Skeletal muscle cell (primary cell): ENCODE measurements at places on chromosomes 1 and 21.

DNA sequence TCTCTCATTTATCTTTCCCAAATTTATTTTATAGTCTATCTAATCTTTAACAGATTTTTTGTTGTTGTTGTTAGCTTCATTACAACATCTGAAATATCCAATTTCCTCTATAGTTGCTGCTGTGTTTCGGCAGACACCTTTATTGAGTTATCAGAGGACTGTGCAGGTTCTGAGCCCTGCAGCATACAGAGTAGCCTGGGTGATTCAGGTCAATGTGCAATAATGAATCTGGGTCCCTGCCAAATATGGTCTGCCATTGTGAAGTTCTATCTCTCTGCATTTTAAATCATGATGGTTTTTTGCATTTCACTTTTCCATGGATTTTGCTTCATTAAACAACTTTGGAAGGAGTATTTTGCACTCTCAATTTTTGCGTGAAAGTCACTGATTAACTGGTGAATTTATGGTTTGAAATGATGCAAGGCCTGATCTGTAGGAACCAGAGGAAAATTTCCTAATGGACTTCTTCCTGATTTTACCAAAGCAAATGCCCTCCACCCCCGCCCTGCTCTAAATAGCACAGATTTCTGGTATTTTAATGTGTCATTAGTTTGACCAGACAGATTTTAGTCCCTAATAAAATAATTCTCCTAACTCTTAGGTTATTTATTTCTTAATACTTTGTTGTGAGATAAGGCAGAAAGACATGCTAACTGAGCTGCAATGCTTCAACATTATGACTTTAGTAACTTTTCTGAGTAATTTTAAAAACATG is 402.3 kb downstream of the PTBP2 start:
- DNase-seq, result no peak

DNA sequence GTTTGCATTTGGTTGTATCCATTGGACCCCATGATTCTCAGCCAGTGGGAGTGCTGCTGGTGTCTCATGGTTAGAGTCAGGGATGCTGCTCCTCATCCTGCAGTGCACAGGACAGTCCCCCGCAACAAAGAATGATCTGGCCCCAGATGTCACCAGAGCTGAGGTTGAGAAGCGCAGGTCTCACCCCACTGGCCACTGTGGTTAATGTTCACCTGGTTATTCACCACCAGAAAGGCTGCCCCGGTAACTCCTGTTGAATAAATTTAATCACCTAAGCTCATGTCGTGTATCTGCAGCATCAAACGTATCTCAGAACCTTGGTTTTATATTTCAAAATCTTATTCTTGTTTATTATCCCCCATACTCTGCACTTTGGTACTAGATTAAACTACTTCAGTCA is 75.8 kb downstream of the ATP5PO start:
- no peak for DNase-seq

DNA sequence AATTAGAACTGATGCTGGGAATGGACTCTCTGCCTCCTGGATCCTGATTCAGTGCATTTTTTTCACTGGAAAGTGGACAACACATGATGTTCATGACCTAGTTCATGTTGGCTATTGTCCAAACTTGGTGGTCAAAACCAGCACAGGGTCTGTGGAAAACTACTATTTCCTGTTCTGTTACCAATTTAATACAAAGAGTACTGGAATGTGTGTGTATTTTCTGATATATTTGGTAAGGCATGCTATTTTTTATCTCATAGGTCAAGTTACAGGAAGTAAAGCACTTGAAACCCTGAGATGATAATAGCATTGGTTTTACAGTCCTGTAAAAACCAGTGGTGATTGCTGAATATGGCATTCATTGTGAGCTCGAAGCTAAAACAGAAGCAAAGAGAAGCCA is 89.9 kb downstream of the SGIP1 start:
- DNase-seq, result peak; percentile 18

DNA sequence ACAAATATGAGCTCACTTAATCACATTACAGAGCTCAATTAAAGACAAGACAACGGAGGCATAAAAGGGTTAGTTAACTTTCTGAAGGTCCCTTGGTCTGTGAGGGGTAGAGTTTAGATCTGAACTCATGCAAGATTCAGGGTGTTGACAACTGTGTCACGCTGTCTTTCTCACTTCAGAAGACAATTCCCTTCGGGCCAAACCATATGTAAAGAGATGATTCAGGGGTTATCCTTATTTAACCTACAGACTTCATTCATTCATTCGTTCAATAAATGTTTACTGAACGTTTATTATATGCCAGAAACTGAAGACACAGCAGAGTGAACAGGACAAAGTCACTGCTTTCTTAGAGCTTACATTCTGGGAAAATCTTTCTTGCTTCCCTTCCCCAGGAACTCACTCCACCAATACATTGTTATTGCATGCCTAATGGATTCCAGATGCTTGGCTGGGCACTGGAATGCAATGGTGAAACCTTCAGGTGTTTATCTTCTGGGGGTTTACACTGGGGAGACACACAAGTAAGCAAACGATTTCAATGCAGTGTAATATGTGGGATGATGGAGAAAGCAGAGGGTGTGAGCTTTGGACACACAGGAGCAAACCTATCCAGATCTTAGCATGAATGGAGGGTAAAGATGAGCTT is 6.4 kb downstream of the XCL1 start:
- peak; percentile 31 for DNase-seq

DNA sequence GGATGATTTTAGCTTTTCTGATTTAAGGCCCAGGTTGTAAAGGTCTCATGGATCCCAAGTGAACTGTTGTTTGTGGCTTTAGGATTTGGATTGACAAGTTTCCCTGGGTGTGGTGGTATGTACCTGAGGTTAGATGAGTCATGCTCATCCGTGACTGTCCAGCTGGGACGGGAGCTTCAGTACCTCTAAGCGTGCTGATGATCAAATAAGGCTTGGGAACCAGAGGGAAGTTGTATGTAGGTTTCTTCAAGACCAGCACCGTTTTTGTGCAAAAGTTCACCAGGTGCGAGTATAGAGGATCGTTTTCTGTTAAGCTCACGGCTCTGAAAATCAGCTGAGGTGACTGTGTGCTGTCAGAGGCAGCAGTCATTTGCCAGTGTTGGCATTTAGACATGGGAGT is 19.8 kb downstream of the PLA2G2E start:
- no peak for DNase-seq

- no peak for DNase-seq
These were observed 298.3 kb downstream of the PDE4B start for GRCh38 chr1:66090859-66091457.

DNA sequence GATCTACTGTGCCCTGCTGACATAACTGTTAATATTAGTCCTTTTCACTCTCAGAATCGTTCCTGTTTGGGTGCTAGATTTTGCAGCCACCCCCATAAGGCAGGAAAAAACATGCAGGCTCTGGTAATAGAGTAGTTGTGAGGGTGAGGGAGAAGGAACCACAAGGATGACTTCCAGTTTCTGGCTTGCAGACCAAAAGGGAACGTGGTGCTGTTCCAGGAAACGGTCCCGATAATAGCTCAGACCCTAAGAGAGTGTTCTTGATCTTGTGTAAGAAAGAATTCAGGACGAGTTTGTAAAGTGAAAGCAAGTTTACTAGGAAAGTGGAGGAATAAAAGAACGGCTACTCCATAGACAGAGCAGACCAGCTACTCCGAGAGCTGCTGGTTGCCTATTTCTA is 50.7 kb upstream of the RHOU start:
- no peak for DNase-seq

DNA sequence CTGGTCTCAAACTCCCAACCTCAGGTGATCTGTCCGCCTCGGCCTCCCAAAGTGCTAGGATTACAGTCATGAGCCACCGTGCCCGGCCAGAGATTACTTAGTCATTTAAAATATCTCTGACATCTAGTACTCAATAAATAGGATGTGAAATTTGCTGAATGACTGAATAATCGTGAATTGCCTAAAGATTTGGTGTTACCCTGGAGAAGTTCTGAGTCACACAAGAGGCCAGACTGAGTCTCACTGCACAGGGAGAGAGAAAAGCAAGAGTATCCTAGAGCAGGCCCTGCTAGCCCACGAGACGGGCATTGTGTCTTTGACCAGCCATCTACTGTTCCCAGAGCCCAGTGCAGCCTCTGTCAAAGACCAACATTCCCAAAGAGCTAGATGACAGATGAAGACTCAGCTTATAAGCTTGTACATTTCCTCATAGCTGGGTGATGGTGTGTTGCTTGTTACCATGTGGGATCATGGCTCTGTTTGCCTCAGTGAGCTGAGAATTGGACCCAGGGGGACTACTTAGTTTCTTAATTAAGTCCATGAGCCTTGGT is 5.6 kb upstream of the EIF4G3 start:
- DNase-seq, result no peak

DNA sequence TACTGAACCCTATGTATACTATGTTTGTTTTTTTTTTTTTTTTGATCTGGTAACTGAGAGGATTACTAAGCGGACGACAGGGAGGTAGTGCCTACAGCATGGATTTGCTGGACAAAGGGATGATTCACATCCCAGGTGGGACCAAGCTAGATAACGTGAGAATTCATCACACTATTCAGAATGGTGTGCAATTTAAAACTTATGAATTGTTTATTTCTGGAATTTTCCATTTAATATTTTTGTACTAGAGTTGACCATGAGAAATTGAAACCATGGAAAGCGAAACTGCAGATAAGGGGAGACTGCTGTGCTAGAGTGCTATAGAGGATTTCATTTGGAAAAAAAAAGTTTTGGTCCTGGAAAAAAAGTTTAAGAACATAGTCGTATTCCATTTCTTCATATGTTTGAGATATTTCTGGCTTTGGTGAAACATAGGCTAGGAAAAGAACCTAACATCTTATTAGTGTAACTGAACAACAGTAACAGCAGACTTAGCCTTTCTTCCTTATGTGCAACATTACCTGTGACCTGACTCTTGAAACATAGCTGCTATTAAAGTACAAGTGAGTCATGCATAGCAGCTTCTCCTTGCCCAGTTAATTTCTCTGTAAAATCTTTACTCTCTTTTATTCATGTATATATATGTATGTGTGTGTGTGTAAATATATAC is 202.5 kb downstream of the FGGY start:
- DNase-seq, result no peak

DNA sequence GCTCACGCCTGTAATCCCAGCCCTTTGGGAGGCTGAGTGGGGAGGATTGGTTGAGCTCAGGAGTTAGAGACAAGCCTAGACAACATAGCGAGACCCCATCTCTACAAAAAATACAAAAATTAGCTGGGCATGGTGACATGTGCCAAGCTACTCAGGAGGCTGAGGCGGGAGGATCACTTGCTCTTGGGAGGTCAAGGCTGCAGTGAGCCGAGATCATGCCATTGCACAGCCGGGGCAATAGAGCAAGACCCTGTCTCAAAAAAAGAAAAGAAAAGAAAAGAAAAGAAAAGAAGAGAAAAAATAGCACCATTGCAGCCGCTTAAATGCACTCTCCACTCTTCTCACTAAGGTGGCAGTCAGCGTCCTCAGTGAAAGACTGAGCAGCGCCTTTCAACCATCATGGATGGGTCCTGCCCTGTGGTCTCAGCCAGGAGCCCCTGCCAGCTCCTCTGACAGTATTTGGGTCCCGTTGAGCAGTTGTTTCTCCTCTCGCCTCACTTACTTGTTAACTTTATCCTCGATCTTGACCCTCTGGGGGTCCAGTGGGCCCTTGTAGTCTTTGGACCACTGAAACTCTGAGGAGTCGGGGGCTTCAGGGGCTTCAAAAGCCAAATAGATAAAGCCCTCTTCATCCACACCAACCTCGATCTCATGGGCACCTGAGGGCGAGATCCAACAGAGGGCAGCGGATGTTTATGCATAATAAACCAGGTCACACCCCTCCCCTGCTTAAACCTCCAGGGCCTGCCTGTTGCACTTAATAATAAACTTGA is 36.9 kb downstream of the MYOM3 start:
- DNase-seq, result no peak

- no peak for DNase-seq
These were observed 204.1 kb downstream of the GABPA start for GRCh38 chr21:25938658-25939395.

DNA sequence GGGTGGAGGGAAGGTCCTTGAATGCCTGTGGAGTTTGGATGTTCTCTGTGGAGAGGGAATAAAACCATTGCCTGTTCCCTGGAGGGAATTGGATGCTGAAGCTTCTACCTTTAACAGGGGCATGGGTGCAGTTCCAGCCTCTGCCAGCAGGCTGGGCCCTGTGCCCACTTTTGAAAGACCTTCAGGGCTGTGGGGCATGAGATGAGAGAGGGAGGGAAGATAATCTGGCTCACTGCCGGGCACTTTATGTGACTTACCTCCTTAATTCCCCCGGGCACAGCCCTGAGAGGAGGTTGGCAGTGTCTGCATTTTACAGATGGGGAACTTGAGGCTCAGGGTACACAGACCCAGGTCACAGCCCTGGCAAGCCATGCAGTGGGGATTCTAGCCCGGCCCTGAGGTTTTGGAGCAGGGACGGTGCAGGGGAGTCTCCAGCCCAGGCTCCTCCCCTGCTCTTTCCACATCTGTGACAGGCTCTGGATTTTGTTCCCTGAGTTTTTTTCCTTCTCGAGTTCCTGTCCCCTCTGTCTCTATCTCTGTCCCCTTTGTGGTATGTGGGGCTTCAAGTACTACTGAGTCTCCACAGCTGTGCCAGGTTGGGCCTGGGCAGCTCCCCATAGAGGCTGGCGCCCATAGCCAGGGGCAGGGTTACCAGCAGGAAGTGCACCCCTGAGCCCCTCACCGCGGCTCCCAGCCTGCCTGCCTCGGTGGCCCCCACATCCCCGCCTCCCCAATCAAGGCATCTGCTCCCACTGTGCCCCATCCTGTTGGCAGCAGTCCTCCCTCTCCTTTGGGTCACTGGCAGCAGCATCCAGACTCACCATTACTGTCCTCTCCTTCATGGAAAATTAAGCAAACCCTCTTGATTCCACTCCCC is 14.0 kb upstream of the THEMIS2 start:
- DNase-seq, result peak; percentile 63

DNA sequence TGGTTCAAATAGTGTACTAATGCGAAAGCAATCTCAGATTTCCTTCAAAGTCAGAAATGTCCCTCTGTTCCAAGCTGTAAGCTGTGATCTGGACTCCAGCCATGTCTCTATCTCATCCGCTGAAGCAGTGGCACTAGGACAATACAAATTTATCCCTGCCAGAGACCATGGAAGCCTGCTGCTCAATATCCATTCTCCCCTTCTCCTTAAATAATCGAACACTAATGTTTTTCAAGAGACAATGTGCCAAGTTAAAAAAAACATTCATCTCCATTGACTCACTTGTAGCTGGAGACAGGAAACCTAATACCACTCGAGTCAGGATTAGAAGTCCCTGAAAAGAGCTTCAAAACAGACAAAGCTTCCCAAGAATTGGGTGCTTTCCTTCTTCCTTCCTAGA is 38.5 kb upstream of the PGBD5 start:
- peak; percentile 14 for DNase-seq

DNA sequence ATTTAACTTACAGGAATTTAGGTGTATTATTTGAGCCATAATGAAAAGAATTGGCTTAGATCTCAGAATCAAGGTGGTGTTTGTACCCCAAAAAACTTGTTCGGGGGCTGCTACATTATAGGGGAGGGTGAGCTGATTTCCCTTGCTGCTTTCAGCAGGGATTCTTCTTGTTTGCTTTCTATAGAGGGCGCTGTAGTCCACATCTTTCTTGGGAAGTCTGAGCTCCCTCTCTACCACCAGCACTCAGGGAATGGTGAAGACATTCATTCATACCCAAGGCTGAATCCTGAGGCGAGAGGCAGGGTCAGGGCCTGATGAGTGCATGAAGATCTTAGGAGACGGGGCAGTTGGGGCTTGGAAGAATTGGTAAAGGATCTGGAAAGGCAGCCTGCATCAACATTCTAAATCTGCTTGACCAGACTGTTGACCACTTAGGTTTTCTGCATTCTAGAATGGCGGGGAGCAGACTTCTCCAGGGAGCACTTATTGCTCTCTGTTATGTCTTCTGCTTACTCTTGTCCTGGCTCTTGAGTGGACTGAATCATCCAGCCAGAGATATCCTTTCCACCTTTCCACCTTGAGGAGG is 18.9 kb downstream of the SPATA46 start:
- no peak for DNase-seq
